NB4 (cell line): ENCODE measurements at places on chromosomes 6 and 20.
A peak's percentile ranks its signal among the peaks of the same experiment; 100 is the strongest.

DNA sequence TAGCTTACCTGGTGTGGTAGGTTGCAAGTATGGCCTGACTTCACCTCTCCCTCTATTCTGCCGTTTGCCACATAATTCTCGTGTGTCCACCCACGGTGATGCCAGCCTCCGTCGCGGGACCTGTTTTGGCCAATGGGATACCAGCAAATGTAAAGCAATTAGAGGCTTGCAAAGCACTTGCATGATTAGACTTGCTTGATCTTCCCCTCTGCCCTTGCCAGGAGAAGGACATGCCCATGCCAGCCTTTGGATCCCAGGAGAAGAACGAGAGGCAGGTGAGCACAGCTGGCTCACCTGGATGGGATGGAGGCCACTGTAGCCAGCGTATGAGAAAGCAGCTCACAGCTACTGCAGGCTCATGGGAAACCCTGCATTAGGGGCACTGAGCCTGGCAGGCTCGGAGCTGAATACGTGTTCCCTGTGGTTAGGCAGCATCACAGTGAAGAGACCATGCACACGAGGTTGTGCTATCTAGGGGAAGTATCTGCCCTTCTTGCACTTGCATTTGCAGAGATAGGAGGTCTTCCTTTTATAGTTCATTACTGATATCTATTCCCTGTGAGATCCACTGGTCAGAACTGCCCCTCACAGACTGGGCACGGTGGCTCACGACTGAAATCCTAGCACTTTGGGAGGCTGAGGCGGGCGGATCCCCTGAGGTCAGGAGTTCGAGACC, 62.4 kb downstream of the TMEM242 start:
- DNase-seq: no peak

- DNase-seq: no peak
Measured at GRCh38 chr6:91185072-91185471, 598.2 kb upstream of the MAP3K7 start.

DNA sequence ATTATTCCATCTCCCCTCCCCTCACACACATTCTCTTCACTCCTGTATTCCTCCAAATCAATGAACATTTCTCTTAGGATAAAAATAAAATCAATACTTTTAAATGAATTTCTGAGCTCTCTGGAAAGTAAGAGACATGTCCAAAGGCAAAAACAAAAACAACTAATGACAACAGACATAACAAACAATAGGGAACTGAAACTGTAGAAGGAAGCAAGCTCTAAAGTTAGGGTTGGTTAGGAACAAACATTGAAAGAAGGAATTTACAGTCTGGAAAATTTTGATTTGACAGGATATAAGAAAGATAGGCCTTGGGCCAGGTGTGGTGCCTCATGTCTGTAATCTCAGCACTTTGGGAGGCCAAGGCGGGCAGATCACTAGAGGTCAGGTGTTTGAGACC, 17.5 kb upstream of the MYCT1 start:
- DNase-seq: no peak

GRCh38 chr6:51737580-51738360, 349.6 kb downstream of the PKHD1 start:
- DNase-seq: no peak

GRCh38 chr20:53750827-53751619, 157.4 kb upstream of the ZNF217 start:
- peak; percentile 85 for DNase-seq

- peak; percentile 50 for DNase-seq
Measured at GRCh38 chr6:105746130-105746505, 340.0 kb upstream of the PRDM1 start.

DNA sequence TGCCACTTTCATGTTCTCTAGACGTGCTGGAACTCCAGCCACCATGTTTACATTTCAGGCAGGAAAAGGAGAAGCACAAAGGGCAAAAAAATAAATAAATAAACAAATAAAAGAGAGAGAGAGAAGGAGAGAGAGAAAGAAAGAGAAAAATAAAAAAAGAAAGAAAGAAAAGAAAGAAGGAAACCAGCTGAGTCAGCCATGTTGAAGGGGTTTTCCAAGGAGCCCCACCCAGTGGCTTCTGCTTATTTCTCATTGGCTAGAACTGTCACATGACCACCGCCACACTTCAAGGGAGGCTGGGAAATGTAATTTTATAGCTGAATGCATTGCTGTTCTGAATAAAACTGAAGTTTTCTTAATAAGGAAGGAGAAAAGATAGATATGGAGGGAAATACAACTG, 71.1 kb downstream of the BFSP1 start:
- no peak for DNase-seq

GRCh38 chr6:31652925-31653724, 664 bp upstream of the BAG6 start:
- DNase-seq: peak; percentile 97

DNA sequence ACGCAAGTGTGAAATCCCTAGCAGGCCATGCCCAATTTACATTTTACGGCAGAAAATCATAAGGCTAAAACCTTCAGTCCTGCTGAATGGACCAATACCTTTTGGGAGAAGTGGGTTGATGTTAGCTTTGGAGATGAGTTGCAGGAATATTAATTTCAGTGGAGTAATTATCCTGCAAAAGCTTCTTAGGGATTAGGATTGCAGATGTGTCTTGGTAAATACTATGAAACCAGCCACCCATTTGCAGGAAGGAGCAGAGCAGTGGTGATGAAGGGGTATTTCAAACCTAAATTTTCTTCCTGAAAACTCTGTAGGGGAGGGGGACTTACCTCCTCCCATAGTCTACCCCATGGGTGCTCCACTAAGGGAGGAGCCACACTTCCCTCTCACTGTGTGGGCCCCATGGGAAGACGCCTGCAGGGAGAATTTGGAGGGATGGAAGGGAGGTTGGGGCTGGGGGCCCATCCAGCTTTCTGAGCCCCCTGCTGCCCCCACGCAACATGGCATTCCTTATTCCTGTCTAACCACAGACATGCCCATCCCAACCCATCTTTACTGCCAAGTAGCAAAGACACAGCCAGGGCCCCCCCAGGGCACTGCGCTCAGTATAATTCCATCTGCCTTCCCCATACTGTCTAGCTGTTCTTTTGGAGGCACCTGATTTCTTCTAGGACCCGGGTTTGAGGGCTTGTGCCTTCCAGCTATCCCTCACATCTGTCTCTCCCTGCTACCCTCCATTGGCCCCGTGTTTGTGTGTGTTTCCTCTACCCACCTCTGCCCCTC, 14.6 kb upstream of the UQCC2 start:
- DNase-seq: no peak

- no peak for DNase-seq
Measured at GRCh38 chr6:2980465-2980855, 9.1 kb upstream of the SERPINB6 start.

GRCh38 chr6:155584006-155584405, 128.4 kb upstream of the NOX3 start:
- DNase-seq: no peak

DNA sequence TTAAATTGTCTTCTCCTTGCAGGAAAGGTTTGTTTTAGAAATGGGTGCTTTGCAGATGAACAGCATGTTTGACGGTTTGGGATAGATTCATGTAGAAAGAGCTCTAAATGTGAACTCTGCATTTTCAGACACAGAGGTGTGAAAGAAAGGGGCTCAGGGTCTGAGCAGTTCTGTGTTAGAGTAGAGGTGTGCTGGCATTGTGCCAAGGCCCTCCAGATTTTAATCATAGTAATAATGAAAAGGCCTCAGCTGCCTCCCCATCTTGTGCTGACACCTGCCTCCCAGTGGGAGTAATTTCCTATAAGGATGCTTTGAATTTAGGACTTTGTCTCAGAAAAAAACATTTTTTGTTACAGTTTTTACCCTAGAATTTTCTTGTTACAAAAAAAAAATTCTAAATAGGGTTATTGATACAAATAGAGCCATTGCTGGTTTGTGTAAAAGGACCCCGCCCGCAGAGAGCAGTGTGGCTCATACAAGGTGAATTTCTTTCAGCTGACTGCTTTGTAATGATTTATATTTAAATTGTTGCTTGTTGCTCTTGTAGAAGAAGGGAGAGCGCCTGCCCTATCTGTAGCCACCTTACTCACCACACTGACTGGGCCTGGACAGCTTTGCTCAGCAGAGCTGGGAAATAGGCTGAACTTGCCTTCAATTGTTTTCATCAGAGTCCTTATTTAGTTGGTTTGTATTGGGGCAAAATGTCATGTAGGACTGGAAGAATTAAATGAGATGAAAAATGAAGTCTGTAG, 294.5 kb downstream of the ZFAND3 start:
- no peak for DNase-seq

GRCh38 chr6:93407186-93407585, 12.2 kb downstream of the EPHA7 start:
- no peak for DNase-seq

DNA sequence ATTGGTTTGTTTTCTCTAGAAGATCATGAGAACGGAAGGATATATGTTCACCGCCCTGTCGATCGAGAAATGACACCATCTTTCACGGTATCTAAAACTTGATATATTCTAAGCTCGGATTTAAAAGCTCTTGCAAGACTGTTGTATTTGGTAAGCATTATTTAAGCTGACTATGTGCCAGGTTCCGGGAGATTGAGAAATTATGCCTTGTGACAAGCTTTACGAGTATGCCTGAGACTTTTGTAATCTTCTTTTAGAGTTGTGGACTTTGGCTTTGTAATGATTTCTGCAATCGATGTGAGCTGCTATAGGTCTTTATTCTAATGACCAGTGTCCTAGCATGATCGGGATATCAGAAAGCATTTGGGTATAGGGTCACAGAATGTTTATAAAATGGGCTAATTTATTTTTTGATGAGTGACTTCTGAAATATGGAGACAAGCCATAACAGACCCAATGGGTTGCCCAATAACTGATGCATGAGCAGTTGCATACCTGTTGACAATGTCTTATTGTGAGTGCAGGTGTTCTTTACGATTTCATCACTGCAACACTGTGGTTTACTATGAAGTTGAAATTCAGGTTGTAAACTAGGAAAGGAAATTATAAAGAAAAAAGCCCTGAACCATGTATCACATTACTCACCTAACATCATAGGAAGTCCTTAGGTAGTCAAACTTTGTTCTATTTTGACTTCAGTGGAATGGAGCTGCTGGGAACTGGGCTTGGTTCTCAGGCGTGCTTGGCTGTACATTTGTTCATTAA, 14.0 kb downstream of the CDH26 start:
- DNase-seq: peak; percentile 23

GRCh38 chr6:1136415-1136774, 175.5 kb upstream of the FOXQ1 start:
- no peak for DNase-seq

DNA sequence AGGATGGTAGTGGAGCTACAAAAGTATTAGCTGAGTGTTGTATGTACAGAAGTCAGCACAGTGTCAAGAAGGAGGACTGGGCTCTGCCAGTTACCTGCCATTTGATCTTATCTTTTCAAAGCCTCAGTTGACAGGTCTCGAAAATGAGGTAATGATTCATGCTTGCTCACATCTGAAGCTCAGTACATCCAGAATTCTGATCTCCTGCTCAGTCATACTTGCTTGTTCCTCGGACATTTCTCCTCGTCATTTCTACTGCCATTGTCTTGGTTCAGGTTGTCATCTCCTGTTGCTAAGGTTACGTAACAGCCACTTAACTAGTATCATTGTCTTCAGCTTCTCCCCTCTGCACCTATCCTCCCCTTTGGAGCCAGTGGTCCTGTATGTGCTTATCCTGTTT, 89.5 kb downstream of the SLX4IP start:
- DNase-seq: no peak

DNA sequence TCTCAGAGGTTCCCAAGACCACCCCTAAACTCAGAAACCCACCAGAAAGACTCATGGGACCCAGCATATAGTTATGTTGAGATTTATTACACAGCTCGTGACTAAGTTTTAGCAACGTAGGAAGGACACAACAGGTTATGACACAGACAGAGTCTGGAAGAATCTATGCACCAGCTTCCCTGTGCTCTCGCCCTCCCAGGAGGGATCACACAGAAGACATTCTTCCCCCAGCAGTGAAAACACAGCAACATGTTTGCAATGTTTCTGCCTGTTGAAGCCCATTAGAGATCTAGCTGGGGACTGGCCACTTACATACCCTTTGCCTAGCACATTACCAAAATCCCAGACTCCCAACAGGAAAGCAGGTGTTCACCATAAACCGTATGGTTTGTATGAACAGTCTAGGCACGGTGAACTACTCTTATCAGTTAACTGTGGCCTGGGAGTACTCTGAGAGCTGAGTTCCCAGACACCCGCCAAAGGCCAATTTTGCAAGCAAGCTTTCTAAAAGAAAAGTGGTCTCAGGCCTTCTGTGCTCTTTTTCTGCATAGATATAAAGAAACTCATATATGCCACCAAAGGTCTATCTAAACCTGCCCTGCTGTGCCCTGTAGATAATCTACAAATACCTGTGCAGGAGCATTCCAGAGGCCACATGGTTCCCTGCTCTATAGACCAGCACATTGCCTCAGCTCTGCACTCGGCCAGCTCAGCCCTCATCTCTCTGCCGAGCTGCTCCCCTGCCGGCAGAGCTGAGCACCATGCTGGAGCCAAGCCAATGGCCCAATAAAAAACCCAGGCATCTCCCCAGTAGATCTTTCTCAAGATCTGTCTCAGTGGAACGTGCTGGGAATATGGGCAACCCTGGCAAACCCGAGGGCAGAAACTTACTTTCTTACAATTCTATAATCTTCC, 69.6 kb upstream of the SMIM28 start:
- no peak for DNase-seq

DNA sequence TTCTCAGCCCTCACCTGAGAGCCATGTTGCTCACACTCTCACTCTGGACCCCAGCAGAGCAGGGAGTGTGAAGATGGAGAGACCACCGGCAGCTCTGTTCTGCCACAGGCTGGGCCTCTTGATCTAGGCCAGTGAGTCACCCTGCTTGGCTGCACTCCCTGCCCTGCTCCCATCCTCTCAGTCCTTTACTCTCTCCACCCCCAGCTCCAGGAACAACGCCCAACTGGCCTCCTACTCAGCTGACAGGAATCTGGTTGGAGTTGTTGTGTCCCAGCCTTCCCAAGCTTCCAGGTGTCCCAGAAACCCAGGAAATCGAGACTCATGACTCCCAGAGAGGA, at the start of gene PSORS1C1:
Gene PSORS1C1, plus strand, starts transcription at position 260 of the 338 bp plus-strand sequence. CDS start 14,833 bp downstream, outside the sequence.
- no peak for DNase-seq

DNA sequence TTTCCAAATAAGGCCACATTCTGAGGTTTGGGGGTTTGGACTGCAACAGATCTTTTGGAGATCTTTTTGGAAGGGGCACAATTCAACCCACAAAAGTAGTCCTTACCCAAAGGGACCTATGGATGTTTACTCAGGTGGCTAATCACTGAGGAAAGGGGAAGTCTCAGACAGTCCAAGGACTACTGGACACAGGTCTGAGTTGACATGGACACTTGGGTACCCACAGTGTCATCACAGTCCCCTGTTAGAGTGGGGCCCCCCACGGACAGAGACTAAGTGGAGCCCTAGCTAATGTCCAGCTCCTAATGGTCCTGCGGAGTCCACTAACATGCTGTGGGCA, 101.6 kb downstream of the LY86 start:
- DNase-seq: no peak

GRCh38 chr20:49660912-49661311, 52.8 kb downstream of the B4GALT5 start:
- no peak for DNase-seq

DNA sequence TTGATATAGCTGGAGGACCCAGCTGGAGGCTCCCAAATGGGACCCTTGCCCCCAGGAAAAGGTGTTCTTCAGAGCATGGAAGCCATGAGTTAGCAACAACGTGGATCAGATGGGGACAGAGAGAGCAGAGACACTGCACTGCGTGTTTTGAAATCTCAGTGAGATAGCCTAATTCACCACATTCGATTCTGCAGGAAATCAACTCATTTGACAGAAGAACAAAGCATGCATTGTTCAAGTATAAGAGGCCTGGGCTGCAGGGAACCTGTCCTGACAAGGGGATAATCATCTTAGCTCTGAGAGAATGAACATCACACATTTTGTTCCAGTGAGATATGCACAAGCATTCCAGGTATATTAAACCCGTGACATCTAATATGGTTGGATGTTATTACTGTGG, 450.2 kb downstream of the CDH26 start:
- no peak for DNase-seq

GRCh38 chr6:84150705-84151104, 76.7 kb downstream of the CEP162 start:
- peak; percentile 13 for DNase-seq
